ENCODE measurements at places on chromosomes 3 and 15.

DNA sequence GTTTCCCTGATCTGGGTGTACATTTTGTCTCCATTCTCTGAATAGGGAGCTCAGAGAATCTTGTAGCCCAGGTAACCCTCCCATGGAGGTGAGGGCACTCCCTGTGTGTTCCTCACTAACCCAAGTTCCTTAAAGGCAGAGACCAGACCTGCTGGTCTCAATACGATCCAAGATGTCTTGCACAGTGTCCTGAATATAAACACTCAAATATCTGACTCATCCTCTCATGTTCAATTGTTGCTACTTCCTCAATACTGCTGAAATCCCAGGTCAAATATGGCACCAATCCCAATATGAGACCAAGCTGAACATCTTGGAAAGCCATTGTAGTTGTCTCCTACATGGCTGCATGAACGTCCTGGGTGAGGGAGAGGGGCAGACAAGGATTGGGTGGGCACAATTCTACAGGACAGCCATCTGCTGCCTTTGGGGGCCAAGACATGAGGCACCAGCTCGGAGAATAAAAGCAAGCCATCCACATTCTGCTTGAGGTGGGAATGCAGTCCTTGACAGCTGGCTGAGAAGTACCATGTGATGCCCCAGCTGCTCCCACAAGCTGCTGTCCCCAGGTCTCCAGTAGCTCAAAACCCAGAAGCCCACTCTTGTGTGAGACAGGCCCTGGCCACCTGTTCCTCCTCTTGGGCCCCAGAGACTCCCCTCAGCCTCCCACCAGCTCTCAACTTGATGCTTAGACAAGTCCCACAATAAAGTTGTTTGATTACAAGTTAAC, 18.2 kb downstream of the TBC1D2B start:
- no peak for DNase-seq

DNA sequence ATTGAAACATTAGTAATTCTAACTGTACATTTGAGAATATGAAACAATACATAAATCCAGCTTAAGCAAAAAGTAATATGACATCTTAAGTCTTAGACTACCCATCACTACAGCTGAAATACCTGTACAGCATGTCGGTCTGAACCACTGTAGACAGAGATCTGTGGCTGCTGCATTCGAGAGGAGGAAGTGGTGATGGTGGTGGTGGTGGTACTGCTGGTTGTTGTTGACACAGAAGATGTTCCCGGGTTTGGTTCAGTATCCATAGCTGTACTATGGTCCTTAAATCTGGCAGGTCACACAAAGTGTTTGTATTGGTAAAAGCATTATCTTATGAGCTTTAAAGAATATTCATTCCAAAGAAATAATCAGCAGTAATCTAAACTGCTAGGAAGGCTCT, 2.9 kb downstream of the PHC3 start:
- DNase-seq: no peak

GRCh38 chr3:6351752-6352151, 509.2 kb upstream of the GRM7 start:
- DNase-seq: no peak

DNA sequence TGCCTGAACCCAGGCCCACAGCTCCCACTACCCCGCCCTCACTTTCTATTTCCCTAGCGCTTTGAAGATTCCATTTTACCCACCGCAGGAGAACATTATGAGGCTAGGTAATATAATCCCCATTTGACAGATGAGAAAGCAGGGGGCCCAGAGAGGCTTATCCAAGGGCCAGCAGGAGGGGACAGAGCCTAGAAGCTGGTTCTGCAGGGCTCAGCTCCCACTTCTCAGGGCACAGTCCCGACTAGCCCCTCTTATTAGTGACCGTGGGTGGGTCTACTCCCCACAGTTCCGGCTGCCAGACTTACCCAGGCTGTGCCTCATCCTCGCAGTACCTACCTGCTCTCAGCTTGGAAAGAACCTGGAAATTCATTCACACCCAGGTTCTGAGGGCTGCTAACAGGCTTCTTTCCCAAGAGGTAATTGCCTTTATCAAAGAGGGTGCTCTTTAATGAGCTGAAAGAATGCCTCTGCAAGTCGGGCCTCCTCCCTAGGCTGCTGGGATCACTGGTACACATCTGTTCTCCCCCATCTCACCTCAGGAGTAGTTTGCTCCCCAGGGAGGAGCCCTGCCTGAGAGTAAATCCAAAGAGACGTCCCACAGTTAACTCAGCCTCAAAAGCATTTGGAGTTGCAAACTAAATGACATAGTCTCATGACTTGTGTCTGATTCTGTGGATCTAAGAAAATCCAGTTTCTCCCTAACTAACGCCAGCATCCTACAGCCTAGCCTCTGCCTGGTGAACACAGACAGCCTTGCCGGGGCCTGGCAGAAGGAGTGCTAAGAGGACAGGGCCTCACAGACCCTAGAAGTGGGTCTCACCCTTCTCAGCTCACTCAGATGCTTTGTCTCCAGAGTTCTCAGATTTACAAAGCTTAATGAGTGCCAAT, 125.0 kb downstream of the CHSY1 start:
- no peak for DNase-seq

GRCh38 chr3:160709477-160710182, 32.7 kb downstream of the ARL14 start:
- no peak for DNase-seq

DNA sequence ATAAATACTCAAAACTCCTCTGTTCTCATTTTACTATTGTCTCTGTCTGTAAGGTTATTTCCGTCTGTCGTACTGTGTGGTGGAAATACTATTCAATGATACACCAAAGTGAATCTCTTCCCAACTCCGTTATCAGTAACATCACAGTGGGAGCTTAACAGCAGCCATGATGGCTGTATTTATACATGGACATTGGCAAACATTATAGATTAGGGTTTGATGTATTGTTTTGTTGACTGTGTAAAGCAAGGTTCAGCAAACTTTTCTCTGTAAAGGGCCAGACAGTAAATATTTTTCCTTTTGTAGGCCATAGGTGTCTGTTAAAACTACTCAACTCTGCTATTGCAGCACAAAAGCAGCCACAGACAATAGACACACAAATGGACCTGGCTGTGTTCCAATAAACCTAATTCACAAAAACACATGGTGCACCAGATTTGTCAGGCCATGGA, 23.2 kb downstream of the LIPC start:
- DNase-seq: no peak

GRCh38 chr15:64311566-64311965, 44.4 kb downstream of the CSNK1G1 start:
- no peak for DNase-seq

DNA sequence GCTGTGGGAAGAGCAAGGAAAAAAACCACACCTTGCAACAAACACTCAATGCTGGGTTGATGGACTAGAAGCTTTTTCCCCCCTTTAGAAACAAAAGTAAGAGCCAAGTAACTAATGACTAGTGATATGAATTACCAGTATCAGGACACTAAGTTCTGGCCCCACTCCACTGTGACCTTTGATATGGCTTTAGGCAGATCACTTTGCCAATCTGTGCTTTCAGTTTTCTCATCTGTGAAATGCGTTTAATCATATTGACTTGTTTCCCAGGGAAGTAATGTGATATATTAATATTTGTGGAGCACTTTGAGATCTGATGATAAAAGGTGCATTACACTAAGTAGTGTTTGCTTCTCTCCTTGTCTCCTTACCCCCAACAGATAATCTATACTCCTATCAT, 319.3 kb upstream of the SATB1 start:
- no peak for DNase-seq

- DNase-seq: no peak
Observed at GRCh38 chr15:26087881-26088280, 224.8 kb upstream of the ATP10A start.

DNA sequence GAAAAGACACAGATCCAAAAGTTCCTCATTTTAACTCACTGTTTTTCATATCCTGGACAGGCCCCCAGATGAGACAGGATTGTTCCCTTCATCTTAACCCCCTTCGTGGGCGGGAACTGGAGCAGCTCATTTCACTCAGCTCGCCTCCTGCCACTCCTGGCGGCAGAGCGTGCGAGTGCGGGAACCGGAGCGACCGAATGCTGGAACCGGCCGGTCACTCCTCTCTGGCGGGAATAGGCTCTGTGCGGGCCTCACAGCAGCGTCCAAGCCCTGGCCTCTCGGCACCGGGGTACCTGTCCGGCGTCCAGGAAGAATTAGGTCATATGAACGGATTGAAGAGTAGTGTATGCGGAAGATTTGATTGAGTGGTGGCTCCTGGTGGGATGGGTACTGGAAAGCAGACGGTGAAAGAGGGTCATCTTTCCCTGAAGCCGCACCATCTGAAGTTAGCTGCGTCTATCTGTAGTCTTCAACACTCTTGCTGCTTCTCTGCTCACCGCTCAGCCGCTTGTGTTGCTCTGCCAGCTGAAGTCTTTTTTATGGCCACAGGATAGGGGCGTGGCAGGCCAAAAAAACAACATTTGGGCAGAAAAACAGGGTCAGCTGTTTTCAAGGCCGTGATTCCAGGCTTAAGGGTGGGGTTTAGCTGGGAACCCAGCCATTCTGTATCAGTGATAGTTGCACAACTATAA, 42.3 kb upstream of the FXR1 start:
- DNase-seq: no peak

DNA sequence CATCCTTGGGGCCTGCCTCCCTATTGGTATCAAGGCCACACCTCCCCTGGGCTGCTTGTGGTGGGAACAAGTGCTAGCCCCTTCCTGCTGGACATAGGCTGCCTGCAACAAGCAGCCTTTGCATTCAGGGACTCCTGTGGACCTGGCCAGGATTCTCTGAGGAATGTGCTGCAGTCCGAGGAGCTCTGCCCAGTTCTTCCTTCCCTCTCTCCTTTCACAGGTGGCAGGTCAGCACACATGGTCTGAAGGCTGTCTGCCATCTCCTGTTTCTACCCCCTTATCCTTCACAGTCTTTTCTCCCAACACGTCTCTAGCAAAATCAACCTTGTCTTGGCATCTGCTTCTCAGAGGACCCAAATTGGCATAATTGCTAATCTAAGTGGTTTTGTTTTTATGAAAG, 97.0 kb upstream of the LIPC start:
- no peak for DNase-seq

DNA sequence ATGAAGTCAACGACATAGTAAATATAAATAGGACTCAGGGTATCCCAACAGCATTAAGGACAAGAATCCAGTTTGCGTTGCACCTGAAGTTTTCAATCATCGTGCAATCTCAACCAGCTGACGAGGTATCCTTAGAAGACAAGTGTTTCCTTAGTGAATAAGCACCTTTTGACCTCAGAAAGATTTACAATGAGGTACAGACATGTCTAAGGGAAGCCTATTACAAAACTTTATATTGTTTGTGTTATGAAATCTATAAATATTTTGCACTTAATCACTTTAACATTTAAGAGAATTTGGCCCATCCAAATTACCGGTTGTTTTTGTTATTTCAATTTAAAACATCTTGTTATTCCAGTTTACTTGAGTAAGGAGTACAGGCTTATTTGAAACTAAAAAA, 64.9 kb upstream of the PRICKLE2 start:
- no peak for DNase-seq

DNA sequence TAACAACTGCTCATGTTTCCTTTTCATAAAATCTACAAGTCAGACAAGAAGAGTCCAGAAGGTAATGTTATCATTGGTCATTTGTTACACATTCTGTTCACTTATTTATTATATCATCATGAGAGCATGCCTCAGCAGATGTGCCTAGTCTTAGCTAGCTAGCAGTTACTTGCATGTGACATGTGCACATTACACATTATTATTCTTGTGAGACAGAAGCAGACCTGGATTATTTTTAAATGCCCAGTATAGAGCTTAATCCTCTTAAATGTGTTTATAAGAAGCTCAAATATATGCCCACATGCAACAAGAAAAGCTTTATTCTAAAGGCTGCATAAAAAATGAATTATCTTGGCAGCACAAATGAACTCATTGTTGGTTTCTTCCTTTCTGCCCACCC, 12.6 kb downstream of the YEATS2 start:
- no peak for DNase-seq

- DNase-seq: no peak
Observed at GRCh38 chr15:82699726-82700125, 9.9 kb downstream of the AP3B2 start.

- no peak for DNase-seq
Observed at GRCh38 chr15:91703274-91703673, 150.2 kb upstream of the SLCO3A1 start.

DNA sequence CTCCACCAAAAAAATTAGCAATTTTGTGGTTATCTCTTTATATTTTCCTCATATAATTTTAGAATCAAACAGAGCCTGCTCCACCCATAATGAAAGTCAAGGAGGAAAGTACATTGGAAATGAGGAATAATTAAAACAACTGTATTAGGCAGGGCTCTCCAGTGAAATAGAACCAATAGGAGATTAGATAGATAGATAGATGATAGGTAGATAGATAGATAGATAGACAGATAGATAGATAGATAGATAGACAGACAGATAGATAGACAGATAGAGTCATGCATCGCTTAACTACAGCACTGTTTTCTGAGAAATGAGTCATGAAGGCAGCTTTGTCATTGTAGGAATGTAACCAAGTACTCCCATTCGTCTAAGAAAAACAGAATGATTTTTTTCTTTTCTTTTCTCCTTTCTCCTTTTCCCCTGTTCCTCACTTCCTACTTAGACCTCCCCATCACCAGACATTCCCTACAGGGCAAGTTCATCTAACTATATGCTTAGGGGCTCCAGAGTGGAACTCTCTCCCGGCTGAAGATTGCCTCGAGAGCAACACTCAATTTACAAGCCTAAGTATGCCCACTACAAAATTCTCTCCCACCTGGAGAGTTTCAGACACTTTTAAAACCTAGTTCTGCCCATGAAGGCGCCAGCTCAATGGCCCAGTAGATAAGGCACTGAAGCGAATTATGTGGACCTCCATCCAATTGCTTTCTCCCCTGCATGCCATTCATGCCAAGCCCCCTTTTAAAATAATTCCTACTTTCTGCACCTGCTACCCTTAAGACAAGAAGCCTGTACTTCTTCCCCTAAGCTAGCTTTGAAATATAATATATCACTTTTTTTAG, 53.3 kb upstream of the LIPC start:
- no peak for DNase-seq

- no peak for DNase-seq
Observed at GRCh38 chr15:45473068-45473467, 49.5 kb downstream of the SLC30A4 start.
